ENCODE measurements at places on chromosomes 3 and 15. TPM values are rescaled to one million over a fixed set of nuclear protein-coding genes. Genes with fewer than 3 reads are reported as not detected.

Gene CYP19A1
- 0.65 TPM for total RNA-seq

- DNase-seq = peak; percentile 78
Observed at GRCh38 chr3:50503504-50504342, at the start of gene CACNA2D2. Gene CACNA2D2 (minus strand): TSS chr3:50503634. CDS start chr3:50503423, 211 bp downstream.

Gene PLAAT1
- 4.2 TPM for total RNA-seq

DNA sequence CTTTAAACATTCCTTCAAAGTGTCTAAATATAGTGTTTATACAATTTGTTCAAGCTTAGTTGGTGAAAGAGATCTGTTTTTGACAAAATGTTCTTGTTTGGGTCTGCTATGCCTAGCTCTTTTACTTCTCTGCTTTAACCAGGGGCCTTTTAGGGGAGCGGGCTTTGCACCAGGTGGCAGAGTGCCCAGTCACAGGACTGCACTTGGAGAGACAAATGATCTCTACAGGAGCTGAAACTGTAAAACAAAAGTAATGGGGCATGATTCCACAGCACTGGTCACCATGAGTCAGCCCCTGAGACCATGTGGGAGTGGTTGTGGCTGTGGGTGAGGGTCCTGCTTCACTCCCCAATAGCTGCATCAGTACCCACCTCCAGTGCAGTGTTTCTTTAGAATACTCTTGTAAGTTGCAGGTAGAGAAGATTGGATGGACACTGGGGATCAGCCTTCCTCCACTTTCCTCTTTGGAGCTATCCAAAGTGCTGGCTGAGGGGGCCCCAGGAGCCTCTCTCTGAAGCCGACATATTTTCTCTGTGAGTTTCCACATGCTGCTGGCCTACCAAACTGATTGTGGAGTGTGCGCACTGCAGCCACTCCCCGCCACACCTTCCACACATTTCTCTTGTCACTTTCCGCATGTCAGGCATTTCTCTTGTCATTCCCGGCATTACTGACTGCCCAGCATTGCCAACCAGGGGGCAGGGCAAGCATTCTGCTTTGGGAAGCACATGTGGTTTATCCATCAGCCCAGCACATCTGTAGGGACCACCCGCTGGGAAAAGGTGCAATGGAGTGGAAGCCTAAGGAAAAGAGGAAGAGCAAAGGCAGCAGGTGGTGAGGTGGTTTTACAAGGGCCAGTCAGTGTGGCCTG is 110.0 kb downstream of the EPHB1 start:
- DNase-seq = no peak

- no peak for DNase-seq
Observed at GRCh38 chr3:132972333-132972732, 65.9 kb upstream of the TMEM108 start.

Gene FILIP1L
- 41.3 TPM for total RNA-seq

- no peak for DNase-seq
Observed at GRCh38 chr3:197505796-197506548, 49.8 kb downstream of the BDH1 start.

Gene LRIG1
- 93.8 TPM for total RNA-seq

Gene PLA2G4E
- 0.05 TPM for total RNA-seq

Gene PLD1
- 78.0 TPM for total RNA-seq

Gene SNTN
- total RNA-seq = not detected

Gene NR1I2
- not detected for total RNA-seq

Gene WDR49
- total RNA-seq = 1.9 TPM

Gene QARS1
- total RNA-seq = 207 TPM

Gene SI
- not detected for total RNA-seq

GRCh38 chr3:46593274-46593862 is 19.0 kb upstream of the FAM240A start:
- no peak for DNase-seq

Gene GHRL
- total RNA-seq = 0.30 TPM

DNA sequence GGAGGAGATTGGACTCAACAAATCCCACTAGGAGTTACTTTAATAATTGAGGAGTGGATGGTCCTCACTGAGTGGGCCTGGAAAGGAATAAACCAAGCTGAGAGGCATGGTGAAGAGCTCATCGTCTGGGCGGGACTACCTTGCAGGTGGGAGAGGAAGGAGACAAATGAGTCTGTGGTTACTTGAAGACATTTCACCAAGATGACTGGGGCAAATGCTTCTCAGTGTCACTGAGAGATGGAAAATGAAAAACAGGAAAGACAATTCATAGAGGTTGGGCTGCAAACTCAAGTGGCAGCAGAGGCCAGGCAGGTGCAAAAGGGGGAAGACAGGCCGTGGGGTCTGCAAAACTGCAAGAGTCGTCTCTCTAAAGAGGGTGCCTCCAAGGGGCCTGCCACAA is 1.5 kb upstream of the ARHGAP31 start:
- no peak for DNase-seq

Gene C2CD4A
- total RNA-seq = not detected

Gene SLC2A2
- not detected for total RNA-seq

DNA sequence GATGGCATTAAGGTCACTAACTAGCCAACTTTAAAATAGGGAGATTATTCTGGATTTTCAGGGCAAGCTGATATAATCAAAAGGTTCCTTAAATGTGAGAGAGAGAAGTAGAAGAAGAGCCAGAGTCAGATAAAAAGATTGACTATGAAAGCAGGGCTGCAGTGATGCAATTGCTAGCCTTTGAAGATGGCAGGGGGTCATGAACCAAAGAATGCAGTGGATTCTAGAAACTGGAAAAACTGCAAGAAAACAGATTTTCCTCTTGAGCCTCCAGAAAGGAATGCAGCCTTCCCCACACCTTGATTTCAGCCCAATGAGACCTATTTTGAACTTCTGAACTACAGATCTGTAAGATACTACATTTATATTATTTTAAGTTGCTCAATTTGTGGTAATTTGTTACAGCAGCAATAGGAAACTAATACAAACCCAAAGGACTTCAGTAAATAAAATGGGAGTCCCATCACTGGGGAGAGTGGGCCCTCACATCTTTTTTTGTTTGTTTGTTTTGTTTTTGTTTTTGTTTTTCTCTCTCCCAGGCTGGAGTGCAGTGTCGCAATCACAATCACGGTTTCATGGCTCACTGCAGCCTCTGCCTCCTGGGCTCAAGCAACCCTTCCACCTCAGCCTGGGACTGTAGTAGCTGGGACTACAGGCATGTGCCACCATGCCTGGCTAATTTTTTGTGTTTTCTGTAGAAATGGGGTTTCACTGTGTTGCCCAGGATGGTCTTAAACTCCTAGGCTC is 31.4 kb upstream of the RYK start:
- no peak for DNase-seq

Gene DUOXA2
- not detected for total RNA-seq

GRCh38 chr15:27582726-27583410 is 516.2 kb downstream of the OCA2 start:
- DNase-seq = no peak

- peak; percentile 75 for DNase-seq
Observed at GRCh38 chr3:141876891-141877621, 613 bp downstream of the ATP1B3 start.

Gene NRROS
- total RNA-seq = 3.1 TPM

DNA sequence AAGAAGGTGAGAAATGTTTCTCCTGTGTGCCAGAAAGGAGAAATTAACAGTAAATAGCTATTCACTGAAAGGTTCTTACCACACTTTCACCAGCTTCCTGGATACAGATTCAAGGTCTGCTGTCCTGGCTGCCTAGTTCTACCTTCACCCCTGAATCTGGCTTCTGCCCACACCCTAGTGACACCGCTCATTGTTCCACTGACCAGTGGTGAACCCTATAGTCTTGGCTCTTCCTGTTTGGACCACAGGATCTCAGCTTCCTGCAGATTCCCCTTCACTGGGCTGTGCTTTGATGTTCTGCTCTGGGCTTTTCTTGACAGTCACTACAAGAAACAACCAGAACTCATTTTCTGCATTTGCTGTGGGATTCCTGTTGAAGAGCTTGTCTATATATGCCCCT is 250.0 kb downstream of the XXYLT1 start:
- no peak for DNase-seq

GRCh38 chr3:131221731-131222130 is 159.8 kb upstream of the NUDT16 start:
- no peak for DNase-seq

DNA sequence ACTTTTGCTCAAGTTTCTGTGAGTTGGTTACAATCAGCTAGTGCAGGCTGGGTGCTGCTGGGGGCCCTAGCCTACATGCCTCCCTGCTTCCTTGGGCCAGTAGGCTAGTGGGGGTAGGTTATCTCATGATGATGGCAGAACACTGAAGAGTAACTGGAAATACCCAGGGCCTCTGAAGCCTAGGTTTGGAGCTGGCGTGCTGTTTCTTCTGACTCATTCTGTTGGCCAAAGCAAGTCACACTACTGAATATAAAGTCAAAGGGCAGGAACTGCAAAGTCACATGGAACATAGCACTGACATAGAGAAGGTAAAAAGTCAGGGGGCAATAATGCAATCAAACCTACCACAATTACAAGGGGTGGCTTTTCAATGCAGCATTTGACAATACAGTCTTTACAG is 34.5 kb downstream of the RASGRP1 start:
- no peak for DNase-seq

Gene FGF12
- 340 TPM for total RNA-seq

Gene ARHGEF26
- 1.9 TPM for total RNA-seq

Gene CDC25A
- total RNA-seq = 1.1 TPM

DNA sequence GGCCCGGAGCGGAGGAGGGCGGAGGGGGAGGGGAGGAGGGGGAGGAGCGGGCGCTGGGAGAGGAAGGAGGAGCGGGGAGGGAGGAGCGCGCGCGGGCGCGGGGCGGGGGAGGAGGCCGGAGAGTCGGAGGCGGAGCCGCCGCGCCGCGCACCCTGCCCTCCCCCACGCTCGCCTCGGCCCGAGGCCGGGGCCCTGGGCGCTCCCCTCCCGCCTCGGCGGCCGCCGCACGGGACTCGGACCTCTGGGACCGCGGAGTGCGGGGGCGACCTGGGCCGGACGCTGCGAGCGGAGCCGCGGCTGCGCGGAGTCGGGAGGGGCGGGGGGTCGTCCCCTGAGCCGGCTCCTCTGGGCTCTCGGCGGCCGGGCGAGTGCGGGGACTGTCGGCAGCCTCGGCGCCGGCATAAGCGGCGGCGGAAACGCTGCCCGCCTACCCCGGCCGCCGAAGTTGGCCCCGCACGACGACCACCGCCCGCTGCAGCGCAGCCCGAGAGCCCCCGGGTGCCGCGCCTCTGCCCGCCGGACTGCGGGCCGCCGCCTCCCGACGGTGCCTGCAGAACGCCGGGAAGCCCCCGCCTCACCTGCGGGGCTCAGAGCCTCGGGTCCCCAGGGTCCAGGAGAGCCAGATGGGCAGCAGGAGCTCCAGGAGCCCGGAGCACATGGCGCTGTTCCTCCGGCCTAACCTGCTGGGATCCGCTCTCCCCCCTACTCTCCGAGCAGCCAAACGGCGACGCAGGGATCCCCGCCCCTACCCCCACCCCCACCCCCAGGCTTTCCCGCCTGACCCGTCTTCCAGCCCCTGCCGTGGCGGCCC is 406 bp upstream of the GABRB3 start:
- peak; percentile 74 for DNase-seq

Gene ZDHHC23
- total RNA-seq = 4.4 TPM

GRCh38 chr15:27222479-27222878 is 251.5 kb downstream of the GABRG3 start:
- no peak for DNase-seq

Gene DNAJA4
- 125 TPM for total RNA-seq

Gene MYO5C
- 3.4 TPM for total RNA-seq

DNA sequence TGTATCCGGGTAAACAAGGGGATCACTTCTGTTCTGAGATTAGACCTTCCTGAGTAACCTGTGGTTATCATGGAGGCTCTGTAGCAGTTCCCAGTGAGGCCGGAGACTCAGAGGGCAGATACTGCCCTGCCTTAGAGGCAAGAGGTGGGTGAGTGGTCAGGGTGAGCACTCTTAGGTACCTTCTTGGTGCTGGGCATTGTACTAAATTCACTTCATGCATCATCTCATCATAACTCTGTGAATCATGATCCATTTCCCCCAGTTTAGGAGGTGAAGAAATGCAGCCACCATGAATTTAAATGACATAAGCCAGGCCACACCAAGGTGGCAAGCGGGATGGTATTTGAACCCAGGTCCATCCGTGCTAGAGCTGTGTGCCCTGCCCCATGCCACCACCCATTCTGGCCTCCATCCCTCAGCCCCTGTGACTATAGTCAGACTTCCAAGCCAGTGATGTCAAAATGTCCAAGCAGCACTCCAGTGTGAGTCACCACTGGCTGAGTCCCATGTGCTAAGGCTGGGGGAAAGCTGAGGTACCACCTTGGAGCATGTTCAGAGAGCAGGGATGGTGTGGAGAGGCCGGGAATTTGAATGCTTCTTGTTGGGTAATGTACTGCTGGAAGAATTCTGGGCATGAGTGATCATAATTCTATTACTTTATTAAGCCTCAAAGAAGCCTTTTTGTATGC is 88.8 kb downstream of the EPHB1 start:
- DNase-seq = no peak
